Osteoblast (primary cell): ENCODE measurements at places on chromosomes 13 and 19. TPM values are rescaled to one million over a fixed set of nuclear protein-coding genes. Genes with fewer than 3 reads are reported as not detected.
A peak's percentile ranks its signal among the peaks of the same experiment; 100 is the strongest.

DNA sequence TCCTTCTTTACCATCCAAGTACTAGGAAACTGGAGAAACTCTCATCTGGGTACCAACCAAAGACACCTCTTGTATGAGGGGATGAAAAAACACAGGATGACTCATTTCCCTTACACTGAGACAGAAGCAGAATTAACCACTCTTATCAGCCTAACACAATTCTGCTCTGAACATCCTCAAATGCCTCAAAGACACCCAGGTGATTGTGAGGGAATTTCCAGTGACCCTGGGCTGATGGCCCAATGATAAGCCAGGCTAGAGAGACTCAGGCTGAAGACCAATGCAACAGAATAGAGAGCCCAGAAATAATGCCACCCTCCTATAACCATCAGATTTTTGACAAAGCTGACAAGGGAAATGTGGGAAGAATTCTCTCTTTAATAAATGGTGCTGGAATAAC, 7.0 kb downstream of the ZNF737 start:
- no peak for DNase-seq

DNA sequence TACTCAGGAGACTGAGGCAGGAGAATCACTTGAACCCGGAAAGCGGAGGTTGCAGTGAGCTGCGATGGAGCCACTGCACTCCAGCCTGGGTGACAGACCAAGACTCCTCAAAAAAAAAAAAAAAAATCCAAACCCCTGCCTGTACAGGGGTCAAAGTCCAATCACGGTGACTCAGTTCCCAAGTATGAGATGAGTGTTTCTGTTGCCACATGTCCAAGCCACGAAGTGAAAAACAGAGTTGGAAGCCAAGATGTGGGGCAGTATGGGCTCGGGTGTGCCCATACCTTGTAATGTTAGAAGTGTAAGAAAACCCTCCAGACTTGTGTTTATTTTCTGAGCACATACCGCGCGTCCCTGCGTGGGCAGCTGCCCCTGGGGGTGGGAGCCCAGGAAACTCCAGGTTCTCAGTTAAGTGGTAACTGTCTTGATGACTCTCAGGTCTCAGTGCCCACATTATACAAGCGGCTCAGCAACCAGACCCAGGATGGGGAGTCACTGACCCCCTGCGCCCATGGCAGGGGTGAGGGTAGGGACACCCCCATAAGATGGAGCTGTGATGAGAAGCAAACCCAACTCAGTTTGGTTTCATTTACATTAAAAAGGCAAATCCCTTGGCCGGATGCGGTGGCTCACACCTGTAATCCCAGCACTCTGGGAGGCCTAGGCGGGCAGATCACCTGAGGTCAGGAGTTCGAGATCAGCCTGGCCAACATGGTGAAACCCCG, 1.2 kb upstream of the GPX4 start:
- peak; percentile 97 for DNase-seq

Gene NPHS1
- not detected in 2 replicates for total RNA-seq

- peak; percentile 66 for DNase-seq
Observed at GRCh38 chr19:5593343-5594255, 25.8 kb upstream of the TINCR start.

GRCh38 chr19:14554382-14554812, 17.5 kb downstream of the NDUFB7 start:
- peak; percentile 76 for DNase-seq

- DNase-seq = peak; percentile 47
Observed at GRCh38 chr19:34503531-34504272, 22.1 kb downstream of the WTIP start.

- DNase-seq = no peak
Observed at GRCh38 chr13:43979492-43979891, 99.8 kb downstream of the LACC1 start.

GRCh38 chr13:82693607-82694006, 1188.7 kb downstream of the SLITRK1 start:
- DNase-seq = no peak

Gene KCNN4
- 6.5 and 7.2 TPM in 2 replicates for total RNA-seq

GRCh38 chr19:3274245-3274941, 49.9 kb downstream of the CELF5 start:
- peak; percentile 81 for DNase-seq

Gene PLPPR3
- total RNA-seq = 0.36 TPM in 1 of 2 replicates, not detected in the other

DNA sequence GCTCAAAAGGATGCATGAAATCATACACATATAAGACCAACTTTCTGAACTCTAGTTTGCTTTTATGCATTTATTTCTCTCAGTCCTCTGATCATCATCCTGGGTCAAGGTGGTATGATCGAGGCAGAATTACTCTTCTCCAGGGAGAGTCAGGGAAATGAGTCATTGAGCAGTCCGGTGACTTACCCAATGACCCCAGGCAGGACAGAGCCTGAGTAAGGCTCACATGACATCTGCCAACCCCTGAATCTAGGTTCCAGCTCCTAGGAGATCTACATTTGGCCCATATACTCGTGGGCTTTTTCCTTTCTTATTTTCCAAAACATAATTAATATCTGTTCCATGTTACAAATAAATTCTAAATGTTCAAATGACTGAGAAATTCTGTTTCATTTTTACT, 502.3 kb downstream of the FOXO1 start:
- DNase-seq = no peak

DNA sequence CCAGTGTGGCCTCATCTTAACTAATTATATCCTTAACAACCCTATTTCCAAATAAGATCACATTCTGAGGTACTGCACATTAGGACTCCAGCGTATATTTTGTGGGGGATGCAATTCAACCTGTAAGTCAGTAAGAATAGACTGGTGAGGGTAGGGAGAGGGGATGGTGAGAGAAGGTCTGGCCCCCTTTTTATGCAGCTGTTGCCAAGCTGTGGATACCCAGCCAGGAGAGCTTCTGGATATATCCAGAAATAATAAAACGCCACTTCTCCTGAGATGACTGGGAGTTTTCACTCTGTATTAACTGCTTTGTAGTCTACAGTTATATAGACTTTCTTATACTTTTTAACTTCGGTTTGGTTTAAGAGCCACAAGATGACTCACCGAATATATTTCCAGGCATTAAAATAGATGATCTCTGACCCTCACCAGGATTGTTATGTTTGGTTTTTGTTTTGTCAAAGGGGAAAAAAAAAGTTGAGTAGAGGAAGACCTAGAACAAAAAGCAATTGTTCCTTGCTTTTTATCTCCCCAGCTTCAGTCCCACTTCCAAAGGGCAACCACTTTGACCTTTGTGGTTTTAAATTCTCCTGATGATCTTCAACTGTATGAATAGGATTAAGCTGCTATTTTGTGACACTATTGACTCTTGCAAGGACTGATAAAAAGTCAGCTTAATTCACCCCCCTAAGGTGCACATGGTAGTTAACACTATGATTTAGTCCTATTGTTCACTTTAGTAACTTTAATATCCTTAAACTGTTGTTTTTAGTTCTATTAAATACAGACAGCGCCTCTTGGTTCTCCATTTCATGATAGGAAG, 3.1 kb upstream of the NEK3 start:
- peak; percentile 43 for DNase-seq

GRCh38 chr13:46129955-46130618, 25.3 kb upstream of the CPB2 start:
- no peak for DNase-seq

Gene LILRA1
- not detected in 2 replicates for total RNA-seq

DNA sequence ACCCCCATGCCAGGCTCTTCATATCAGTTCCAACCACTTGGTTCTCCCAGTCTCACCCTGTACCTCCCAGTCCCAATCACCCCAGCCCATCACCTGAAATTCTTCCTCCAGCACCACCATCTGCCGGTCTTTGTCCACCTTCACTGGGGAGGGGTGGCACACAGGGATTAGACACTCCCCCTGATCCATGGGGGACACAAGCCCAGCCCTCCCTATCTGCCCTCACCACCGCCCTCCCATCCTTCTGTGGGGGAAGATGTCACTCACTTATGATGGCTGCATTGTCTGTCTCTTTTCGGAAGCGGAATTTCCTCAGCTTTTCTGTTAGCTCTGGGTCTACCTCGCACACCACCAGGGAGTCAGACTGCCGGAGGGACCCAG, 685 bp downstream of the GMFG start:
- DNase-seq = peak; percentile 45

- DNase-seq = no peak
Observed at GRCh38 chr13:32028711-32029110, 2.9 kb upstream of the FRY start.

DNA sequence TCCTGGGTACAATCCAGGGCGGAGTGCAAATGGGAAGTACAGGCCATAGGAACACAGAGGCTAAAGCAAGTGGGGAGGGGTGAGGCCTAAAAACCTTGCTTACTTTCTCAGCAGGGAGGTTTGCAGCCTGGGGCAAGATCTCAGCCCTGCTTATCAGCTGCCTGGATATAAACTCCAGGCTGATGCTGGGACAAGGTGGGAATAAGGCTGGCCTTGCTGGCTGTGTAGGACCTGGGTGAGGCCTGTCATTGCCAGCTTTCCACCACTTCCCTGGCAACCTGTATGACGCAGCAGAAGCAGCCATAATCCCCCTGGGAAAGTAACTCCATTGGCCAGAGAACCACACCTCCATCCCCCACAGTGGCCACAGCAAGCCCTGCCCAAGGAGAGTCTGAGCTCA, 279.1 kb upstream of the ATXN8OS start:
- DNase-seq = no peak

Gene ZNF560
- 0.29 and 0.36 TPM in 2 replicates for total RNA-seq

- DNase-seq = no peak
Observed at GRCh38 chr19:53333066-53333462, 485 bp upstream of the ZNF845 start.

GRCh38 chr13:29605860-29606526, 10.5 kb upstream of the SLC7A1 start:
- no peak for DNase-seq

GRCh38 chr19:29467824-29468401, 57.9 kb upstream of the VSTM2B start:
- no peak for DNase-seq

DNA sequence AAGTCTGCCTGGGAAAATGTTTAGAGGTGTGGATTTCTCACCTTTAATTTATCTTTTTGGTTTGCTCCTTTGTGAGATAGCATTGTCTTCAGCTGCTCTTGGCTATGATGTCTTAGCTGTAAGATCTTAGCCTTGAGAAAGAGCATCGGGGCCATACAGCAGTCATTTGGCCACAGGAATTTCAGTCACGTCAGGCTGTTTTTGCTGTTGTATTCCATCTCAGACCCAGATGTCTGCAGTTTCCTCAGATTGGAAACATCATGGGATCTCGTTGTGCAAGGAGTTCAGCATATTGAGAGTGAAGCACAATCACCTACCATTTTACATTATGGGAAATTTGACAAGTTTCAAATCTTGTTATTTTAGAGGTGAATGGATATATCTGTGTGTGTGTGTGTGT, 89.3 kb upstream of the C1QTNF9B start:
- peak; percentile 93 for DNase-seq

GRCh38 chr13:99265821-99266426, 7.7 kb upstream of the GPR18 start:
- DNase-seq = peak; percentile 18

- DNase-seq = no peak
Observed at GRCh38 chr13:70814684-70815083, 706.4 kb upstream of the KLHL1 start.

DNA sequence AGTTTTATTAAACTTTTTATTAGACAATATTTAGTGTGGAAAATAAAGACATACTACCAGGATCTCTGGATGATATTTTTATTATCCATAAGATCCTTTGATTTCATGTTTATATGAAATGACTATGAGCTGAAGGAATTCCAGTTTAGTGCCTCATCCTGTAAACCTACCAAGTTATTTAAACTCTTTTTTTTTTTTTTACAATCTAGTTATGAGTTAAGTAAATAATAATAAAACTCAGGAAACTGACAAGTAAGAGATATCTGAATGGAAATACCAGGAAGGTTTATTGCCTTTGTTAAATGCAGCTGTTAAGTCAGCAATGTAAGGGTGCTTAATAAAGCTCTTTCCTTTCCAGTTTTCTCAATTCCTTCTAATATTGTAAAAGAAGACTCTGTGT, 53.9 kb downstream of the RXFP2 start:
- peak; percentile 11 for DNase-seq

- no peak for DNase-seq
Observed at GRCh38 chr13:50585674-50586413, 257.6 kb downstream of the DLEU7 start.

Gene GPATCH1
- 5.6 and 6.2 TPM in 2 replicates for total RNA-seq

DNA sequence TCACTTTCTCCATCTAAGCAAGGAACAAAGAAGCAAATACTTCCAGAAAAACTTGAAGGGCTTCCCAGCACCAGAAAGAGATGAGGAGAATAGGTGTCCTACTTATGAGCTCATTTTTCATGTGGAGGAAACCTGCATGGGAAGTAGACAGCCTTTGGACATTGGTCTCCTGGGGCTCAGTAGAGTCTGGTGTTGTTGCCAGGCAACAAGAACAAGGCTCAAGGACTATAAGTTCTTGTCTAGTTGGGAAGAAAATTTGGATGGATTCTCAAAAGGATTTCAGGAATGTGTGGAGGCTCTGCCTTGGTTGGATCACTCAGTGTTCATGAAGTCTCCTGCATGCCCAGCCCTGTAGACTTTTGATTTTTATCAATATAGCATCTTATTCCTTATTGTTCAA, 84.5 kb downstream of the MBNL2 start:
- DNase-seq = no peak

DNA sequence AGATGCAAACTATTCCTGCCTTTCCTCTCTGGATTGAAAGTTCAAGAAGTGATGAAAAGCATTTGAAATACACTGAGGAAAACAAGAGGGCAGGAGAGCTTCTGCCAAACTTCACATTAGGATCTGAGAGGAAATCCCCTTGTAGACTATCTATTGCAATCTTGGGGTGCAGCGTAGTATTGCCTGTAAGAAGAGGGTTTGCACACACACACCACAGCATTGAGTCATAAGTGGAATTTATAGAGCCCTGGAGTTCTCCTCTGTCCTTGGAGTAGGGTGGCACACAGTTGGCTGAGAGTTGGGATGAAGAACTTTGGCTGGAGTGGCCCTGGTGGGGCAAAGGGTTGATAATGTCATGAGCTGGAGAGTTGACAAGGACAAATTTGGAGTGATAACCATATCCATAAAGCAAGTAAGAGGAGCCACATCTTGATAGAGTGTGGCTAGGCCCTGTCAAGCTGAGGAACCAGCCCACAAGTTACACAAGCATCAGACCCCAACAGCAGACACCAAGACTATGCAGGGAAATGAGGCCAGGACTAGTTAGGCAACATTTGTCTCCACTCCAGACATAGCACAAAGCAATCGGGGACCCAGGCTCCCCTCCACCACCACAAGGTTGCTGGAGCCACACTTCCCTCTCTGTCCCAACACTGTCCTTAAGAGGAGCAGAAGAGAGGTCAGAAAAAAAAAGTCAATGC, 520.9 kb downstream of the KLF5 start:
- DNase-seq = no peak

Gene TJP3
- not detected in 2 replicates for total RNA-seq

DNA sequence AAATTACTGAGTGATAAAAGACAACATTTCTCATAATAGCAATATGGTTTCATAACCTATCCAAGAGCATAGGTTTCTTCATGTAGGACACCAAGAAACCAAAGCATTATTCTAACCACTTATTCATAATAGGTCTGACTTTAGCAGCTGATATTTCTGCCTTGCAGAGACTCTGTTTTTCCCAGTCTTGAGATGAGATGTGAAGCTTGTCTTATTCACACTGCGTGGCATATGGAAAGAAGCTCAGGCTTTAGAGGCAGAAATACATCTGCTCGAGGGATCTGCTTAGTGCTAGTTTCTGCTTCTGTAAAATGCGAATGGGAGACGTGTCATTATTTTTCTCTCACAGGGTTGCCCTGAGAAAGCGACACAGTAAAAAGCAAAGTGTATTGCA, 232.0 kb upstream of the SPRY2 start:
- no peak for DNase-seq

Gene CEACAM4
- total RNA-seq = not detected in 2 replicates

- no peak for DNase-seq
Observed at GRCh38 chr13:21240586-21240985, 64.1 kb downstream of the MRPL57 start.

Gene FFAR1
- not detected in 2 replicates for total RNA-seq

Gene CFAP97D2
- total RNA-seq = not detected in 2 replicates
